ENCODE measurements at places on chromosomes 3 and 15.

DNA sequence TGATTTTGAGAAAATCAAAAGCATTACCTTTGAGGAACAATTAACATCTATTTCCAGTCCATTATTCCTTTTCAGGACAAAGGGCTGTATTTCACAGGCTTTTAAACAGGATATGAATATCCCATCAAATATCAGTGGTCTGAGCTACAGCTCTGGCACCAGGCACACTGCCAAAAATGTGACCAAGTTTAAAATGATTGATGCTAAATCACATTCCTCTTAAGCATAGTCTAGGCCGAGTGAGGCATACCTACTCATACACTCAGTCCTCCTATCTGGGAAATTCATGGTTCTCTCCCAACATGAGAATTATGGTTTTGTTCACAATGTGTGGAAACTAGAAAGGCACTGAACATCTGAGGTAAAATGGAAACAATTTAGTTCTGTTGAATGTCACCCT lies 683.5 kb downstream of the TUSC7 start:
- no peak for DNase-seq

GRCh38 chr3:119222391-119222790 lies 18.3 kb downstream of the B4GALT4 start:
- DNase-seq = no peak

- DNase-seq = no peak
Observed at GRCh38 chr15:91345736-91346135, 245.7 kb downstream of the SV2B start.

DNA sequence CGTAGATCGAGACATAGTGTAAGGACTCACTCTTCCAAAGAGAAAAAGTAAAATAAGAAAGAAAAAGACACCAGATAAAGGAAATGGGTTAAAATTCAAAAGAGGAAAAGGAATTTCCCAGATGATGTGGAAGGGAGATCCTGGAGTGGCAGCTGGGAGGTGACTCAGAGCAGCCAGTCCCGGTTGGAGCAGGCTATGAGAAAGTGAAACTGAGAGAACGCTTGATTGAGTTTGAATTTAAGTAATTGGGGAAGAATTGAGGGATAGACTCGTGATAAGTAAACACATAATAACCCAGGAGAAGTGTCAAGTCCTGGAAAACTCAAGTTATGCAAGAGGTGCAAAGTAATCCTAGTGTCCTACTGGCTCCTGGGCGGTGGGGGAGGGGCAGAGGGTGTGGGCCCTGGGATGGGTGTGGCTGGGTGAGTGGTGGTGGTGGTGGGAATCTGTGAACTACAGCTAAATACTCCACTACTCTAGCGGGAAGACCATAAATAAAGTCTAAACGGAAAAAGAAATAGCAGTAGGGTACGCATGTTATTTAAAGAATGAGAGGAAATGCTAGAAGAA lies 1.2 kb downstream of the PRR20G start:
- DNase-seq = no peak

DNA sequence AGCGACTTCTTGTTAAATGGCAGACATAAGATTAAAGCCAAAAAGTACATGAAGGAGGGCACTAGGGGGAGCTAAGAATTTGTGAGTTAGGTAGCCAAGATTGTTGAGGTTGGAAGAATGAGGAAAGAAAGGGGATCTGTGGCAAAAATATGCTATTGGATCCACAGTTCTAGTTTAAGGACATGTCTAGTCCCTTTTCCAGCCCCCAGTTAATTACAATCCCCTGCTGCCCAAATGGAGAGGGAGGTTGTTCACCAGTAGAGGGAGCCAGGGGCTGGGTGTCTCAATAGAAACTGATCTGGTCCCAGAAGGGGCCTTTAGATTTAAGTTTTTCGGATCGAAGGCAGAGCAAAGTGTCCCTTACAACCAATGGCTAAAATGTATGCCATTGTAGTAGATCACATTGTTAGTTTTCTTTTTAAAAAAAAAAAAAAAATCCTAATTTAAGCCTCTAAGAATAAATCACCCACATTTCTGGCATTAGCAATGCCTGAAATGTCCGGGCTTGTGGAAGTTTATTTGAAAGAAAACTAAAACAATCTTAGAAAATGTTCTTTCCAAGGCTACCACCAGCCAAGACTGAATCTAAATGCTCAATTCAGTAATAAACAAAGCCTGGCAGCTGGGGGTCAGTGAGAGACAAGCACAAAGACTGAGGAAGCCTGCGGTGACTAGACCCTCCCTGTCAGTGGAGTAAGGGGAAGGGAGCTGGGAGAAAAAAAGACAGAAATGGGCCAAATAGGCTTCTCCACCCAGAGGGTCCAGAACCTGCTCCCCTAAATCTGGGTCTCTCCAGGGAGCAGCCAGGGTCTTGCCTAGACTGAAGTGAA lies 7.1 kb downstream of the COL8A1 start:
- no peak for DNase-seq

DNA sequence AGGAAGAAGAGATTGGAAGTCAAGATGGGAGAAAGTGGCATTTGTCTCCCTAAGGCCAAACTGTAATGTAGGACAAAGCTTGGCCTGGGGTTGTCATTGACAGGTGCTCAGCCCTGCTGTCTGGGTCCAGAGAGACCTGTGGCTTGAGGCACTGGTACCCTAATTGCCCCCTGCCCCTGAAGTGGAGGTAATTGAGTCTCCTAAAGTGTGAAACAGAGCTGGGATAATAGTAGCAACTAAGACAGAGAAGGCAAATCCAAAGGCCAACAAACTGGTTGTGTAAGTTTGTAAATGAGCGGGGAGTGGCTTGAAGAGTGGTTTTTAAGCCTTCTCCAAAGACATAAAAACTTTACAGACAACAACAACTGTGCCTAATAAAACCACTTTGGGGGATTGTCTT lies 264.2 kb upstream of the ROPN1 start:
- DNase-seq = no peak

- DNase-seq = no peak
Observed at GRCh38 chr3:53092942-53093341, 37.3 kb downstream of the RFT1 start.

All from stimulated activated CD8-positive, alpha-beta memory T cell treated with anti-CD3 and anti-CD28 coated beads, Interleukin-4, amount 100 ng/mL, for 1 hour (primary cell).